Posterior vena cava (tissue), 2 donors: ENCODE measurements at places on chromosomes 6 and 20. TPM values are rescaled to one million over a fixed set of nuclear protein-coding genes. Genes with fewer than 3 reads are reported as not detected.

CNKSR3 gene
- 14.3 TPM for total RNA-seq

ECT2L gene
- total RNA-seq = not detected

MRPS10 gene
- 22.5 TPM for total RNA-seq

TPD52L1 gene
- 41.4 TPM for total RNA-seq

AGER gene
- 7.3 TPM for total RNA-seq
